ENCODE measurements at places on chromosomes 11 and 22.
A peak's percentile ranks its signal among the peaks of the same experiment; 100 is the strongest.

DNA sequence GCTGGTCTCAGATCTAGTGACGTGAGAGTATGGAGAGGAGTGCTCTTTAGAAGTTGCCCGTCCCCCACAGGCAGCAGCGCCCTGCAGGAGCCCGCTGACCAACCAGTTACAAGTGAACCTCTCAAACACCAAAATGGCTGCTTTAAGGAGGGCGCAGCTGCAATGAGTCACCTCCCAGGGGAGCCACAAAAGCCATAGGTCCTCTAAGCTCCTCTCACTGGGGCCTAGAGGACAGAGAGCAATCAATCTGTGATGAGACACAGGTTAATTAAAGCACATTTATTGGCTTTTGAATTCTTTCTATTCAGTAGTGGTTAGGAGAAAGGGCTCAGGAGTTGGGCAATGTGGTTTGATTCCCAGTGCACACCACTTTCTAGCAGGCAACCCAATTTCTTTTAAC lies 15.5 kb upstream of the RAPSN start:
- DNase-seq: no peak

DNA sequence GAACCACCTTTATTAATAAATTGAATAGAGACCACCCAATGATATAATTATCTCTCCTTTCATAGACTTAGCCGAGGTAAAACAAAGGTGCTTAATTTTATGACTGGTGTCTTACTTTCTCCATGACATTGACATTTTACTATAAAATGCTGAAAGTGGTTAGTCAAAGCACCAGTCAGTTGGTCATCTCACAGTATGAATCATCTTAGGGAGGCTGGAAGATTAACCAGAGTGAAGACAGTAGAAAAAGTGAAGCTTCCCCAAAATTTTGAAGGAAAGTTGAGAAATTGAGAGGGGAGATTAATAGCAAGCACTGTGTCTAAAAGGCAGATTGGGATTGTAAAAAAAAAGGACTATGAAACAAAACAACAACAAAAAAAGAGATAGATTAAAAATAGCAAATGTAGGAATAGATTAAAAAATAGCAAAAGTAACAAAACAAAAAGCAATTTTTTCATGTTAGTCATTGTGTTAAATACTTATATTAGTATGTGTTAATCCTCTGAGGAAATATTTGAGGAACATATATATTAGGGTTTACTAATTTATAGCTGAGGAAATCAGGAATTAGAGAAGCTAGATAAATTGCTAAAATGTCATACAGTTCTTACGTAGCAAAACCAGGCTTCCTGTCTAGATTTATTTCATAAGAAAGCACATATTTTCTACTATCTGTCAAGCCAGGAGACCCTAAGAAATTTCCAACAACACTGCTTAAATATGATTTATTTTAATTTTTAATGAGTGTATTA lies 557.3 kb upstream of the ANO5 start:
- DNase-seq: no peak

DNA sequence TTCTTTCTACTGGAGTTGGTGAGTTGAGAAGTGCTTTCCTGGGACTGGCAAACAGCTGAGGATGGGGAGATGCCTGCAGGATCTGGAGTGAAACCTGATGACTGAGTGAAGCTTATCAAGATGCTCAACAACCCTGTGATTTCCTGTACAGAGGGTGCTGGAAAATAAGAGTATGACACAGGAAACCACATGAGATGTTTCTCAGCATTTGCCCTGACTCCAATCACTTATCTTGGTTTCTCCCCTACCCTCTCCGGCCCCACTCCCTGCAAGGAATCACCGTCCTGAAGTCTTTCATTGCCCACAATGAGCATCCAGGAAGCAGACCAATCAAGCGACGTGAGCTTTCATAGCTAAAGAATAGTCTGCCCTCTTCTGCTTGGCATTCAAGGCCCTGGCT lies at the start of gene MRGPRX2:
MRGPRX2 (minus strand) TSS at position 89 of the 400 bp plus-strand sequence. CDS start 4,315 bp downstream, outside the sequence.
- no peak for DNase-seq

GRCh38 chr11:94472916-94473799 lies 20.5 kb downstream of the MRE11 start:
- no peak for DNase-seq

- no peak for DNase-seq
These were observed 29.1 kb downstream of the ST3GAL4 start for GRCh38 chr11:126384449-126385070.

GRCh38 chr22:25564979-25565677 lies 653 bp downstream of the GRK3 start:
- no peak for DNase-seq

- DNase-seq: no peak
These were observed 17.6 kb downstream of the OTOG start for GRCh38 chr11:17564687-17565042.

DNA sequence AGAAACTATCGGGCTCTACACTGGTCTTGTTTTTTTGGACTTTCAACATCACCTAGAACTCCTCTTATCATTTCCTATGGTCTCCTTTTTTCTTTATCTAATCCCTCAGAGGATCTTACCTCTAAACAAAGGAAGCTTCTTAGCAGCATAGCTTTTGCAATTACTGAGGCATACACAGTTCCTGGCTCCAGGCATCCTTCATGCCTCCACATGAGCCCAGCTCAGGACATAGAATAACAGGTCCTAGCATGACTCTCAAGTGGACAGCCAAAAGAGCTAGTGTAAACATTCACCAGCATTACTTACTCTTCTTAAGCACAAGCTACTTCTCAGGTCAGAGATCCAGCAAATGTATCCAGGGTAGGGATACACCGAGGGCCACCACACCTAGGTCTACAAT lies 17.1 kb downstream of the CFAP300 start:
- DNase-seq: no peak

- DNase-seq: no peak
These were observed 381.7 kb downstream of the DCDC1 start for GRCh38 chr11:30987819-30988218.

GRCh38 chr22:50599816-50600455 lies 657 bp upstream of the MAPK8IP2 start:
- no peak for DNase-seq

- DNase-seq: no peak
These were observed 21.8 kb downstream of the CACNA1I start for GRCh38 chr22:39592081-39593065.

DNA sequence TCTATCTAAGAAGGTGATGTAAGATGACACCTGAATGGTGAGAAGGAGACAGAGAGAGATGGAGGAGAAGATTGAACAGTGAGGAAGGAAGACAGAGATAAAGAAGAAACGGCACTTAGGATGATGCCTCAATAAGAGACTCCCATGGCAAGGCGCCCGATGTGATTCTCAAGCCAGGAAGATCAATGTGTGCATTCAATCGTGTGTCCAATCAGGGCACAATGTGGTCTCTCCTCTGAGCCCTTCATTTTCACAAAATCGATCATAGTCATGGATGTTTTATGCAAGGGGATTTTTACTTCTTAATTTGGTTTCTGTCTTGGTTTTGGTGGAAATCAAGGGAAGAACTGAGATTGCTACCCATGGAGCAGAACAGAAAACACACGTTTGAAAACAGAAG lies 19.9 kb upstream of the TMPRSS13 start:
- no peak for DNase-seq

DNA sequence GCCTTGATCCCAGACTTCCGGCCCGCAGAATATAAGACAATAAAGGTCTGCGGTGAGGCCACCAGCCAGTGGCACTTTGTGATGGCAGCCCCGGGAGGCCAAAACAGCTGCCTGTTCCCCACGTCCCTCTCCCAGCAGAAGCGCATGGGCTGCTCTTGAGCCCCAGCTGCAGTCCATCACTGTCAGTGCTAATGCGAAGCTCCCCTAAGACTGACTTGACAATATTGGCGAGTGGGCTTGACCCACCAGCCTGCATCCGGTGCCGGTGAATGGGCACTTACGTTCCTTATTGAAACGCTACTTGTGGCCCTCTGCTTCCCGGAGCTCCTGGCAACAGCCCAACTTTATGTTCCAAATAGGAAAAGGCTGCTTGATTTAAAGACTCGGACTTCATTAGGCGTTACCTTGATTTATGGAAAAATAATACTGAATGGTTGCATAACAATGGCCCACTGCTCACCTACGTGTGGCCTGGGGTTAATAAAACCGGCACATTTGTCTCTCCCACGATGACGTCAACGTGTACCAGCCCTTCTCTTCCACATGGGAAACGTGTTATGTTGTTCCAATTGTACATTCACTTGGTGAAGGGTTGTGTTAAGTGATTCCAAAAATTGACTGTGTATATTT lies 93.4 kb upstream of the SEPTIN5 start:
- peak; percentile 22 for DNase-seq

Measured in pons (tissue), 1 donor.